T-helper 17 cell (primary cell): ENCODE measurements at places on chromosomes 2 and 18.

GRCh38 chr2:84481702-84482101 is 22.6 kb upstream of the SUCLG1 start:
- no peak for DNase-seq

GRCh38 chr2:109423556-109424359 is 190.0 kb downstream of the SEPTIN10 start:
- no peak for DNase-seq

GRCh38 chr2:43184339-43184895 is 42.0 kb downstream of the ZFP36L2 start:
- DNase-seq = no peak

- no peak for DNase-seq
These were observed 65.5 kb upstream of the PMAIP1 start for GRCh38 chr18:59834267-59834666.

- DNase-seq = no peak
These were observed 158.4 kb downstream of the LNPK start for GRCh38 chr2:175843625-175844024.

- no peak for DNase-seq
These were observed 2.9 kb upstream of the FAM124B start for GRCh38 chr2:224404796-224405195.

DNA sequence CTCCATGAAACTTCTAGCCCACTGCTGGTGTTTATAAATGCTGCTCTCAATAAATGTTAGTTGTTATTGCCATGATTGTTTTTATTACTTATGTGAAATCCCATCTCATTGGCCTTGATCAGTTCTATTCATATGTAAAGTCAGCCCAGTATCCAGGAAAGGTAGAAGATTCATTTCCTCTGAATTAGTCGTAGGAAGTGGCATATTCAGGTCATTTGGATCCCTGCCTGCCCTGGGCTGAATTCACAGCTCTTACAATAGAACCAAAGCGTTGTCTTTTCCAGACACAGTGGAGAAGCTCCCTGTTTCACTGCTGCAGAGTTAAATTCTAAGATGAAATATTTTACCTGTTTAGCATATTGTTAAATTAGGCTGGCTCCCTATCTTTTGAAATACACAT is 70.3 kb downstream of the MAIP1 start:
- DNase-seq = no peak

- no peak for DNase-seq
These were observed 160.8 kb downstream of the BCL2 start for GRCh38 chr18:63158676-63159291.

DNA sequence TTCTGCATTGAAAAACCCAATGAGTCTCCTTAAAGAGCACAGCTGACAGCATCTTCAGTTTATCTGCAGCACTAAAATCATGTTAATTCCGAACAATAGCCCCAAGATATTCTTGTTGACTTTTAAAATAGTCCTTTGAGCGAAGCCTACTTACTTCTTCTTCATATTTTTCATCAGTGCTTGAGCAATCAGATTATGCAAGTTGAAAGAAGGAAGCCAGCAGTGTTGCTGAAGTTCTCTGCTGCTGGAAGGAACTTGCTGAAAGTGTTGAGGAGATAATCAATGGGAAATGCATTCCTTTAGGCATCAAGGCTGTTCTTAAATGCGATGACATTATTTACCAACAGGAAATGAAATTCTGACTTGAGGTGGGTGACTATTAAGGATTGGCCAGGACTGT is 105.9 kb upstream of the SNTG2 start:
- DNase-seq = no peak

DNA sequence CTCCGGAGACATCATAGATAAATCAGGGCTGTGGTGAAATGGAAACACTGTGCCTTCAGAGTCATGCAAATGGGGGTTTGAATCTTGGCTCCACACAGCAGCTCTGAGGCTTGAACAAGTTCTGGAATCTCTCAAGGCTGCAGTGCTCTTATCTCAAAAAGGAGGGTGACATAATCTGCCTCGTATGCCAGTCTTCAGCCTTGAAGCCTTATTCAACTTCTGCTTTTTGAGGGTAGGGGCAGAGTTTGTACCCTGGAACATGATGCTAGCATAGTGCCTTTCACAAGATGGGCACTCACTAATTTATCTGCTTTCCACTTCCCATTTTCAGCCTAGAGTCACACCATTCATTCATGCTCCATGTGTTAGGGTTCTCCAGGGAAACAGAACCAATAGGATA is 42.3 kb downstream of the GATA6 start:
- DNase-seq = no peak

DNA sequence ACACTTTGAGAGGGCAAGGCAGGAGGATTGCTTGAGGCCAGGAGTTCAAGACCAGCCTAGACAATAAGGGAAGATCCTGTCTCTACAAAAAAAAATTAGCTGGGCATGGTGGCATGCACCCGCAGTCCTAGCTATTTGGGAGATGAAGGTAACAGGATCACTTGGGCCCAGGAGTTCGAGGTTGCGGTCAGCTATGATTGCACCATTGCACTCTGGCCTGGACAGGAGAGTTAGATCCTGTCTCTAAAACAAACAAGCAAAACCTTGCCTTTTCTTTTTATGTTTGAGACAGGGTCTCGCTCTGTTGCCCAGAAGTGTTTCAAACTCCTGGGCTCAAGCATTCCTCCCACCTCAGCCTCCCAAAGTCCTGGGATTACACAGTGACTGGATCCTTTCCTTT is 14.5 kb upstream of the THADA start:
- DNase-seq = no peak

GRCh38 chr2:207370646-207371045 is 159.1 kb upstream of the CREB1 start:
- DNase-seq = no peak

GRCh38 chr2:190831941-190832340 is 48.7 kb upstream of the GLS start:
- DNase-seq = no peak

GRCh38 chr2:223065107-223065506 is 13.1 kb downstream of the KCNE4 start:
- no peak for DNase-seq

DNA sequence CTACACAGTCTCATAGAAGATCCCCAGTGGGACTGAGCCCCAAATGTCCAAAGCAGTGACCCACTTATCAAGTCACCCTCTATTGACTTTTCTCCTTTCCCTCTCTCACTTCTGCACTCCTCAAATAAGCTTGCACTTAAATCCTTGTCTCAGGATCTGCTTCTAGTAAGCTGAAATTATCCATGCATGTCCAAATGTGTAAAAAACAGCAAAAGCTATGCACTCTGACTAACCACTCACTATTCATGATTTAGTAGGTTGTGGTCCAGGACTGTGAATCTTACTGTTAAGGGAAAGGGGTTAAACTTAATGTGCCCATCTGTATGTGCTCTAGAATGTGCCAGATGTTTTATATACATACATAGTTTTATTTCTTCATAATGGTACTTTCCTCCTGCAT is 115.4 kb downstream of the SCG2 start:
- no peak for DNase-seq

- no peak for DNase-seq
These were observed 58.5 kb downstream of the DYNC1I2 start for GRCh38 chr2:171745806-171746205.

GRCh38 chr2:226885769-226886435 is 50.0 kb downstream of the RHBDD1 start:
- DNase-seq = no peak

- DNase-seq = no peak
These were observed 126.0 kb downstream of the MC4R start for GRCh38 chr18:60246606-60247005.

- no peak for DNase-seq
These were observed 14.4 kb downstream of the IL36B start for GRCh38 chr2:113038291-113038690.

DNA sequence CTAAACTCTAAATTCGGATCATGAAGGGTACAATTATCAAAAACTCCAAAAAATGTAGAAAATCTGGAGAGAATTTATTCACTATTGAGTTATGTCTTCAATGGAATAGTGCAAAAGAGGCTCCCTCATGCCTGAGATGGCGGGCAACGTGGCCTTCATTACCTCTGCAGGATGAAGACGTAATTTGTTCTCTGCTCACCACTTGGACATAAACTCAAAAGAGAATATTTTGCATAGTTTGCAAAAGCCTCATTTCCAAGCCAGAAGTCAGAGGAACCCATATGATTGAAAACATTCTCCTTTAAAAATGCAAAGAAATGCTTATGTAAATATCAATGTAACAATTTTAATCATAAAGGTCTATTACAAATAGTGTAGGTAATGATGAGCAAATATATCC is 58.7 kb downstream of the SLC25A12 start:
- no peak for DNase-seq

GRCh38 chr18:63953811-63954210 is 4.7 kb downstream of the HMSD start:
- DNase-seq = no peak

- no peak for DNase-seq
These were observed 922 bp downstream of the HS1BP3 start for GRCh38 chr2:20649976-20650375.

DNA sequence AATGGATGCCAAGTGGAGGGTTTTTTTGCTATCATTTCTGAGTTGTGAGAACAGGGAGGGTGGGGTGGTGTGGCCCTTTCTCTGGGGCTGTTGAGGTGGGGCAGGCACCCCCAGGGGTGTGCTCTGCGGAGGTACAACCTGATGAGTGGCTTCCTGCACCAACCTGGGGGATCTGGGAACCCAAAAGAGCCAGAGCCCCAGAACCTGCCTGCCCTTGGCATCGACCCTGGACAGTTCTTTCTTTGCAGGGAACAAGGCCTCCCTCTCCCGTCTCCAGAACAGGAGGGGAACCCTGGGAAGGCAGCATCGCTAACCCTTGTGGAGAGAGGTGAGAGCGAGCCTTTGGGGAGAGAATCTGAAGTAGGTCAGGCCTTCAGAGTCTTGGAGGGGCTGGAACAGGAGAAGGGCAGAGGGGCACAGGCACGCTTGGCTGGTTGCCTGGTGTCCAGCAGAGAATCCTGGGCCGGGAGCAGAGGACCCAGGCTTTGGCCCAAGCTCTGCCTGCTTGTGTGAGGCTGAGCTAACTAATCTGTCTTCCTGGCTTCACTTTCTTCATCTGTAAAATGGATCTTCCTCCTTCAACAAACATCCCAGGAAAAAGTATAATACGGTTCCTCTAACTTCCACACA is 84.9 kb downstream of the RHOB start:
- DNase-seq = no peak

- no peak for DNase-seq
These were observed 31.3 kb downstream of the CD226 start for GRCh38 chr18:69916412-69916811.

- no peak for DNase-seq
These were observed 13.7 kb upstream of the LRRFIP1 start for GRCh38 chr2:237613679-237614078.

DNA sequence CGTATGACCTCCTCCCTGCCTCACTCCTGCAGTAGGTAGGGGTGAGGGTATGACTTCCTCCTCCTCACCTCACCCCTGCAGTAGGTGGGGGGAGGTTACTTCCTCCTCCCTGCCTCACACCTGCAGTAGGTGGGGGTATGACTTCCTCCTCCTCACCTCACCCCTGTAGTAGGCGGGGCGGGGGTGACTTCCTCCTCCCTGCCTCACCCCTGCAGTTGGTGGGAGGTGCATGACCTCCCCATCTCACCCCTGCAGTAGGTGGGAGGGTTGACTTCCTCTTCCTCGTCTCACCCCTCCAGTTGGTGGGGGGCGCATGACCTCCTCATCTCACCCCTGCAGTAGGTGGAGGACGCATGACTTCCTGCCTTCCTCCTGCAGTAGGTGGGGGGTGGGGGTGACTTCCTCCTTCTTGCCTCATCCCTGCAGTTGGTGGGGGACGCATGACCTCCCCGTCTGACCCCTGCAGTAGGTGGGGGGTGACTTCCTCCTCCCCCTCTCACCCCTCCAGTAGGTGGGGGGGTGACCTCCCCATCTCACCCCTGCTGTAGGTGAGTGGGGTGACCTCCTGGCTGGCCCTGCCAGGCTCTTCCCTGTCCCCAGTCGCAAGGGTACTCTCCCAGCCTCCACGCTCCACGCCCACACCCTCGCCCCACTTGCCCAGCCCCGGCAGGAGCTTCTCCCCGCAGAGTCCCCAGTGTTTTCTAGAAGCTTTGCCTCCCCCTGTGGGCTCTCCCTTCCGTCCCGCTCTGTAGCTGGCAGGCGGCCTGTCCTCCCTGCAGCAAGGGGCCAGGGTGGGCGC is 39.3 kb downstream of the TSHZ1 start:
- DNase-seq = no peak

GRCh38 chr2:207502577-207503198 is 27.1 kb upstream of the CREB1 start:
- DNase-seq = no peak

DNA sequence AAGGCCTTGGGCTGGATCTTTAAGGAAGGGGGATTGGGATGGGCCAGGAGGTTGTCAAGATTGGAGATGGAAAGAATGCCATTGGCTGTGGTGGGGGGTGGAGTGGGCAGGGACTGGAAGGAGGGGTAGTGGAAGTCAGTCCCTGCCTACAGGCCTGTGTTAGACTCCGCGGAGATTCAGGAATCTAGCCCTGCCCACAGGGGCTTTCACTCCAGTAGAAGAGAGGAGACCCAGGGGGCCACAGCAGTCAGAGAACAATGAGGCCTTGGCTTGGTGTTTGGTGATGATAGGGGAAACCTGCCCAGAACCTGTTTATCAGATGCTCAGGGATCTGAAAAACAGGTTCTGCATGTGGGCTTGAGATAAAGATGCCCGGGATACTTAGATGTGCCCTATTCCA is 6.1 kb downstream of the STEAP3 start:
- DNase-seq = no peak

GRCh38 chr2:217992061-217992460 is 10.7 kb downstream of the TNS1 start:
- no peak for DNase-seq
